T-helper 2 cell treated with Interferon-gamma antibody and Interleukin-4, amounts not matched to agents 5 μg/mL and 100 μg/mL, for 36 hours (primary cell): ENCODE measurements at places on chromosomes 7 and 10.

DNA sequence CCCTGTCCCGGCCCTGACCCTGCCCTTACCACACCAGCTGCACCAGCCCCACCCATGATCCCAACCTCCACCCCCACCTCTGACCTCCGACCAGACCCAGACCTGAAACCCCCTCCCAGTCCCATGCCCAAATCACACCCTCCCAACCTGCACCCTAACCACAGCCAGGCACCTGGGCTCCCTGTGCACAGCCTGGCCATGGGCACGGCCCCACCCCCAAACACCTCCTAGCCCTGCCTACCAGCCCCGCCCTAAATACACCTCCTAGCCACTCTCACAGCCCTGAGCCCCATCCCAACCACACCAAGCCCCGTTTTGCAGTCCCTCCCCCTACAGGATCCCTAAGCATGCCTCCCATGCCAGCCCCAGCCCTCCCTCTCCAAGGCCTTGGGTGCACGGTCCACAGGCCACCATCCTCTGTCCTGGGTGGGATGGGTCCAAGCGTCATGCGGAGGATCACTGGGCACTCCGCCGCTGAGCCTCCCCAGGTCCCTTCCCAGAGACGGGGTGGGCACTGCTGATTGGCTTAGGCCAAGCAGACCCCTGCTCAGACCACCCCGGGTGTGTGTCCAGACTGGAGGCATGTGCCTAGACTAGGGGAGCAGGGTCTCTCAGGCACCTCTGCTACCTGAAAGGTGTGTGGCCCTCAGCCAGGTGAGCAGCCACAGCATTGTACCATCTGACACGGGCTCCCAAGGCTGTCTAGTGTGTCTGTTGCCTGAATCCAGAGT lies 30.1 kb downstream of the INSIG1 start:
- no peak overlapping the region for H3K4me3 ChIP-seq
- no peaks in the 10 kb centered on the region for H3K36me3 ChIP-seq
- peaks cover 21% of the 10 kb centered on the region for H3K27me3 ChIP-seq
- peak overlapping the region; percentile 31 for H3K27ac ChIP-seq
- H3K4me1 ChIP-seq: no peaks in the 10 kb centered on the region

- H3K27ac ChIP-seq: no peak overlapping the region
- no peaks in the 10 kb centered on the region for H3K4me1 ChIP-seq
- DNase-seq: no peak
- H3K27me3 ChIP-seq: no peaks in the 10 kb centered on the region
Observed at GRCh38 chr10:65194126-65194525, 1672.9 kb downstream of the REEP3 start.

GRCh38 chr7:110413038-110413437 lies 677.9 kb upstream of the LRRN3 start:
- no peaks in the 10 kb centered on the region for H3K27me3 ChIP-seq
- H3K36me3 ChIP-seq: no peaks in the 10 kb centered on the region
- H3K27ac ChIP-seq: no peak overlapping the region
- H3K4me1 ChIP-seq: no peaks in the 10 kb centered on the region

DNA sequence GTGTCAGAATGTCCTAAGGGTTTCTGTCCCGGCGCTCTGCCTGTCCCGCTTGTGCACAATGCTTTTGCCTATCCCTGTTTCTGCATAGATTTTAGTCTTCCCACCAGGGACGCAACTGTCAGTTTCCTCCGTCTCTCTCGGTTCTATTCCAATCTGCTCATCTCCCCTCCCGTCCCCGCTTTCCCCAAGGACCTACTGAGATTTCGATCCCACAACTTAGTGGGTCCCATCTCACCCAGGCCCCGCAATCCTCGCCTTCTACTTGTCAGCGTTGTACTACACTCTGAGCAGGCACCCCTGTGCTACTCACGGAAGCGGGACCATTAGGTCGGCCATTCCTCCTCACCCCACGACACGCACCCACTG lies 519 bp upstream of the ZNF655 start:
- H3K4me3 ChIP-seq: peak overlapping the region; percentile 100
- H3K27ac ChIP-seq: peak overlapping the region; percentile 99
- DNase-seq: no peak
- peaks cover 58% of the 10 kb centered on the region for H3K36me3 ChIP-seq
- H3K4me1 ChIP-seq: peaks cover 37% of the 10 kb centered on the region
- H3K27me3 ChIP-seq: no peaks in the 10 kb centered on the region

DNA sequence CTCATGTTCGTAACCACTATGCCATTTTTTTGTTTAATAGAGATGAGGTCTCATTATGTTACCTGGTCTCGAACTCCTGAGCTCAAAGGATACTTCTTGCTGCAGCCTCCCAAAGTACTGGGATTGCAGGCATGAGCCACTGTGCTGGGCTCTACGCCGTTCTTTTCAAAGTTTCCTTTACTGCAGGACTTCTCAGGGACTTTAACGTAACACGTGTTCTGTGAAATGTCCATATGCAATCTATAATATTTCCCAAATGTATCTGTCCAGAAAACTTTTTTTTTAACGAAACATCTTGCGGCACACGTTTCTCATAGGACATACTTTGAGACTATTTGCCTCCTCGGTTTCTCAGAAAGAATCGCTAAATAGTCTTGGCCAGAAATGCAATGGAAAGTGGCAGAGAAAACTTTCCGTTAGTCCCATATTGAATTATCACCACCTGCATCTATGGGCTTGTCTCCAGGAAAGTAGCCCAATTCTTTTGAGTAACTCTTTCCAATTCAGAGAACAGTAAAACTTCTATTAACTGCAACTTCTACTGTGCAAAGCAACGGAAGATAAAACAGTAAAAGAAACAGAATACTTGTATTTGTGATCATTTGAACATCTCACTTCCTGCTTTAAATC lies 96.3 kb downstream of the ELMO1 start:
- H3K4me3 ChIP-seq: peak overlapping the region; percentile 91
- peak overlapping the region; percentile 76 for H3K27ac ChIP-seq
- H3K27me3 ChIP-seq: no peaks in the 10 kb centered on the region
- H3K36me3 ChIP-seq: peaks cover 1% of the 10 kb centered on the region
- DNase-seq: no peak

- no peaks in the 10 kb centered on the region for H3K36me3 ChIP-seq
- DNase-seq: no peak
- peaks cover 2% of the 10 kb centered on the region for H3K27me3 ChIP-seq
Observed at GRCh38 chr10:78541481-78542140, 507.9 kb downstream of the RPS24 start.

DNA sequence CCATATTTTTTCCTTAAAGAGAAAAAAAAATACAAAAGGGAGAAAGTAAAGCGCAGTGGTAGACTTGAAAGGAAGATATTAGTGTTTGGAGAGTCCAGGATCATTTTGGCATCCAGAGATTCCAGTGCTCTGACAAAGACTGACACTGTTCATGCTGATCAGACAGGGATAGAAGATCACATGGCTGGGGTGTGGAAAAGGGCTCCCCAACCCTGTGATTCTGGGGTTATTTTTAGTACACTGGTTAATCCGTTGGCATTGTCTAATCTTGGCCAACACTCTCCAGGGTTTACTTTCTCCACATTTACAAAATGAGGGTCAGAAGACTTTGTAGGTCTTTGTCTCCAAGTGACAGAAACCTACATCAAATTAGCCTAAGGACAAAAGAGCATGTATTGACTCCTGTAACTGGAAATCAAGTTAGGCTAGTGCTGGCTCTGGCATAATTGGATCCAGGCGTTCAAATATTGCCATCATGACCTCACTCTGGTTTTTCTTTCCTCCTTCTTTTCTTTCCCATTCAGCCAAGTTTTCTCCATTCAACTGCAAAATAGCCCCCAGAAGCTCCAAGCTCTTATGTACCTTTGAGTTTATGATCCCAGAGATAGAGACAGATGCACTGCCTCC lies 181.6 kb downstream of the PHTF2 start:
- DNase-seq: no peak
- peaks cover 21% of the 10 kb centered on the region for H3K27me3 ChIP-seq
- H3K27ac ChIP-seq: no peak overlapping the region
- no peak overlapping the region for H3K4me3 ChIP-seq
- H3K36me3 ChIP-seq: no peaks in the 10 kb centered on the region

DNA sequence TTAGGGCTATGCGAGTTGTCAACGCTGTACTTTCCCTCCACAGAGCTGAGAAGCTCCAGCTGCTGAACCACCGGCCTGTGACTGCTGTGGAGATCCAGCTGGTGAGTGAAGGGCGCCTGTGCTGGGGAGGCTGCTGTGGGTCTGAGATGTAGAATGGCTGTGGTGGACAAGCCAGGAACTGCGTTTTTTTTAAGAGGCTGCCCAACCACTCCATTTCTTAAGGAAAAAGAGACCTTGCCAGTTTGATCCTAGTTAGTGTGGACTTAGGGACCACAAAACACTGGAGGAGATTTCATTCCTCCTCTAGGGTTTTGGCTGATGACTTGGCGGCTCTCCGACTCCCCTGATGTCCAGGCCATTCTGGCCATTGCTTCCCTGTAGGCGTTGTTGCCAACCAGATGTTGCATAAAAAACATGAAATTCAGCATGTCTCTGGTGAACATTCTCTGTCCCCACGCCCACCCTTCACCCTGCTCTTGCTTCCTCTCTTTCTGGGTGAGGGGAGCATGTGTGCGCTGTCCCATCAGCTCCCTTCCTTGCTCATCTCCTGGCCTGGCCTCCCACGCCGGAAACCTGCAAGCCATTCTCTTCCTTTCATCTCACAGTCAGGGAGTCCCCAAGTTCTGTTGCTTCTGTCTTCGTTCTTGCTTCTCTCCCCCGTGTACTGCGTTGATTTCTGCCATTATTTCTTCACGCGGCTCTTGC lies 30.9 kb downstream of the CRCP start:
- H3K4me1 ChIP-seq: peaks cover 14% of the 10 kb centered on the region
- peaks cover 50% of the 10 kb centered on the region for H3K36me3 ChIP-seq
- no peak overlapping the region for H3K4me3 ChIP-seq

DNA sequence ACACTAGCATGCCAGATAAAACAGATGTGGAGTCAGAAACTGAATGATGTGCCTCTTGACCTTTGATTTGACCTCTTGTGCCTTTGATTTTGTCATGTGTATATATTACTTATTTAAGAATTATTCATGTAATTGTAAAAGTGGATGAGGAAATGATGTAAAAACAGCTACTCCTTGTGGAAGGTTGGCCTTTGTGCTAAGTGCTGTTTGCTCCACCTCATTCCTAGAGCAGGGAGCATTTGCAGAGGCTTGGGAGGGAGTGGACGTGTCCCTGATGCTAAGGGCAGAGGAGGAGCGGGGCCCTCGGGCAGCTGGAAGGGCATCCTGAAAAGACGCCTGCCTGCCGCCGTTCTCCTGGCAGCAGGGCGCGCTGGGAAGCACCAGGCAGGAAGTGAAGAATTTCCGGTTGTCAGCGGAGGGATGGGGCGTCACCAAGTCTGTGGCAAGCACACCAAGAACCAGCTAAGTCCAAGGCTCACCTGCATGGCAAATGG lies 197.6 kb upstream of the ZNF32 start:
- H3K4me1 ChIP-seq: peaks cover 13% of the 10 kb centered on the region
- H3K36me3 ChIP-seq: no peaks in the 10 kb centered on the region
- no peak overlapping the region for H3K27ac ChIP-seq
- peak overlapping the region; percentile 65 for H3K4me3 ChIP-seq
- no peak for DNase-seq
